ENCODE measurements at places on chromosomes 7 and 10.

DNA sequence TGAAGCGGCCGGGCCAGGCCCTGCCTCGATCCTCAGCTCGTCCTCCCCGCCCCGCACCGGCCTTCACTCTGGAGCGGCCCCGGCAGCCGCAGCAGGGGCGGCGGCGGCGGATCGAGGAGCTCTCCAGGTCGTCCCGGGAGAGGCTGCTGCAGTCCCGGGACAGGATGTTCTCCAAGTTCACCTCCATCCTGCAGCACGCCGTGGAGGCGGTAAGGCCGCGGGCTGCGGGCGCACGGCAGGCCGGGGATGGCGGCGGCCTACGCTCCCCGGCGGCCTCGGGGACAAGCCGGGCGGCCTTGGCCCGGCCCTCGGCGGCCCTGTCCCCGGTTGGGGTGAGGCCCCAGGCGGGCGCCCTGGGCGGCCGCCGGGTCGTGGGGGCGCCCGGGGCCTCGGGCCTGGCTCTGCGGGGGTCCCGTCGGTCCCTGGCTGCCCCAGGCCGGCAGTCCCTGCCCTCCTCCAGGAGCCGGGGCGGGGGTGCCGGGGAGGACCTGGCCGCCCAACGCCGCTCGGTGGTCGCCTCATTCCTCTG is 399 bp downstream of the FHIP2A start:
- DNase-seq = no peak

- no peak for DNase-seq
These were observed 851.0 kb downstream of the KCNMA1 start for GRCh38 chr10:76786504-76787072.

DNA sequence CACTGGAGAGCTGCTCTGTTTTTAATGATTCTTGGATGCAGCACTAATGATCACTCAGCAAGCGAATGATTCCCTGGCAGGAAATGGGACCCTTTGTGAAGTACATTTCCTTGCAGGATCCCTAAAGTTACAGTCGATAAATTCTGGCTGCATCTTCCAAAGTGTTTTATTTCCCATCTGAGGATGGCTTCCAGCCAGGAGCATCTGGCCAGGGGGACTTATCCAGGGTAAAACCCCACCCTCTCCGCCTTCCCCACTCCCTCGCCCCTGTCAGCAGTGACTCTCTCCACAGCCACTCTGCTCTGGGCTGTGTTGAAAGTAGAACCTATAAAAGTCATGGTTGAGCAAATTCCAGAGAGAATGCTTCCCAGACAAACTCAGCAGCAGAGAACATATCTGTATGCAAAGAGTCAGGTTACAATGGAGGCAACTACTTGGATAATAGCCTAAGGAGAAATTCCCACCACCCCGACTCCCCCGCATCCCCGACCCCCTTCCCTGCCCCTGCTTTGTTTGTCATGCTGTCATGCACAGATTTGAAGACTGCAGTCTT is 111.0 kb upstream of the ANLN start:
- DNase-seq = no peak

- no peak for DNase-seq
These were observed 52.2 kb upstream of the SUN1 start for GRCh38 chr7:780081-780480.

DNA sequence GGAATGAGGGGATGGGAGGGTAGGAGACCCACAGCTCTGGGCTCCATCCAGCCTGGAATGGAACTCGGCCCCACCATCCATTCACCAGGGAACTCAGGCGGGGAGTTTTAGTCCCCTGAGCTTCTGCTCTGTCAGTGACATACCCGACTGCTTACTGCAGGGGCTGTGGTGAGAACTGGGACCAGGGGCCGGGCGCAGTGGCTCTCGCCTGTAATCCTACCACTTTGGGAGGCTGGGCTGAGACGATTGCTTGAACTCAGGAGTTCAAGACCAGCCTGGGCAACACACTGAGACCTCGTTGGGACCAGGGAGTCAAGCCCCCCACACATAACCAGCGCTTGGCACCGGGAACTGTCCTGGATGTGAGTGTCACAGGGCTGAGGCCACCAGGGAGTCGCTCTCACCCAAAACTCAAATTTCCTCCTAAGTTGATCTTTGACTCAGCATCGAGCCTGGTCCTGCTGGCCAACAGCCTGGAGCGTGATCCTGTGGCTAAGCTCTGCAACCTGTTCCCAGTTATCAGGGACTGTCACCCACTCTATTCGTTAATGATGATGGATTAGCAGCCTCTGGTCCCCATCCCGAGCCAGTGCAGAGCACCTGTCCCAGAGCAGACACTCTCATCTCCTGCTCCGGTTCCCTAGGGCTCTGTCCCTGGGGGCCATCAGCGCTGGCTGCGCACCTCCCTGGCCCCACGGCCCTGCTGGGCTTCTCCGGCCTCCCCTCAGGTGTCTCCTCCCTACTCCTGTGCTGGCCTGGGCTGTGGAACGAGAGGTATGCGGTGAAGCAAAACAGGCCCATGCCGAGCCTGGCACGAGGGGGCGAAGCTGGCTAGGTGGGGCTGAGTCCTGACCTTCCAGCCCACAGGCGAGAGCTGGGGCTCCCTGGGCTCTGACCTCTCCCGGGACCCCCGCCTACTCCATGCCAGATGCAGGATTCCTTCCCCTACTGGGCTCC is 902 bp upstream of the CLDN15 start:
- no peak for DNase-seq

GRCh38 chr10:48363617-48364355 is 57.3 kb downstream of the MAPK8 start:
- no peak for DNase-seq

Measured in activated T-helper 1 cell treated with anti-CD3 and anti-CD28 coated beads, Interleukin-12 subunit alpha, Interleukin-12 subunit beta, Interleukin-2, Interleukin-4 antibody, amounts not matched to agents 30 ng/mL and 10 ng/mL and 1 ng/mL, durations not matched to agents 14 hours and 24 hours and 36 hours (primary cell).